Osteoblast (primary cell): ENCODE measurements at places on chromosomes 5 and 9. TPM values are rescaled to one million over a fixed set of nuclear protein-coding genes. Genes with fewer than 3 reads are reported as not detected.

DNA sequence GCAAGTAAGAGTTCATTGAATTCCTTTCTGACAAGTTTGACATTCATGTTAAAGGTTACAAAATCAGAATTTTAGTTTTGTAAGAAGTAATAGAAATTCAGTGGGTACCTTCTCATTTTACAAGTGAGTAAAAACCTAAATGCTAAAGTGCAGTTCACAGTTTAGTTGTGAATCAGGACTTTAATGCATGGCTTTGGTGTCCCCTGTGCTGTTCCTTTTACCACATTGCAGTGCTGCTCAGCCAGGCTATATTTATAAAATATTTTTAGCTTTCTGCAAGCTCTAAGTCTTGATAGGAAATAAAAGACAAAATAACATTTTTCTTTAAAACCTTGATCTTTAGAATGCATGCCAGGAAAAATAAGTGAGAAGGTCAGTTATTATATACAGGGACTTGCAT, 26.3 kb downstream of the PAM start:
- no peak overlapping the region for H3K27ac ChIP-seq
- no peak overlapping the region for H3K4me3 ChIP-seq
- H3K4me1 ChIP-seq: peaks cover 14% of the 10 kb centered on the region
- H3K27me3 ChIP-seq: no peaks in the 10 kb centered on the region
- DNase-seq: no peak
- H3K36me3 ChIP-seq: no peaks in the 10 kb centered on the region

Gene NPR3
- 73.1 and 92.3 TPM in 2 replicates for total RNA-seq

DNA sequence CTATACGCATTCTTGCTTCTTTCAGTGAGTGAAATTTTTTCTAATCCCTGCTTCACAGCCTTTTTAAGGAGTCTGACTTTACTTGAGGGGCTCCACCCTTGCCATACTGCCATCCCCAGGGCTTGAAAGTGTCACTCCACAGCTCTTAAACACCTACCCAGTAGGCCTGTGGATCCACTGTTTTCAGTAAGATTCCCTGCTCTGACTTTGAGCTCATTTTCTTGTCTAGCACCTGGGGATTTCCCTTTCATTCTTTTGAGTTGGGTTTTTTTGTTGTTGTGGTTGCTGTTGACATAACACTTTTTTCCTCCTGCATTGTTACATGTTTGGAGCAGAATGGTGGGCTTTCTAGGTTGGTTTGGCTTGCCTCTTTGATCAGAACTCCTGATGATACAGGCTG, 23.6 kb downstream of the SREK1IP1 start:
- DNase-seq: no peak
- H3K27ac ChIP-seq: no peak overlapping the region
- peaks cover 2% of the 10 kb centered on the region for H3K4me1 ChIP-seq

DNA sequence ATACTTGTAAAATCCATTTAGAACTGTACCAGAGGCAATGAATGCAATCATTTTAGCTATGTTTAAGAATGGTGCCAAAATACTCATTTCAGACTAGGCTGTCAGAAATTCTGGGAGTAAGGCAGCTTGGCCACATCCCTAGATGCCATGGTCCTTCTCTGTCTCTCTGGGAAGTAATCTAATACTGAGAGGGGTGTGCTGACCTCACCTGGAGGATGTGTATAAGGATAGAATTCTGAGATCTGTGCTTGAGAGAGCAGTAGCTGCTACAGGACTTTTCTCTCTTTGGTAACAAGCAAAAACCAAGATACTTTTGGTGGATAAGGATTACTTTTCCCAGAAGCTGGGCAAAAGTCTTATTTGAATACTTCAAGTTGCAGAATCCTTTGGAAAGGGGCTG, 68.1 kb upstream of the MRPS30 start:
- H3K27ac ChIP-seq: no peak overlapping the region
- no peak overlapping the region for H3K4me3 ChIP-seq
- H3K4me1 ChIP-seq: no peaks in the 10 kb centered on the region
- DNase-seq: no peak

Gene GPR150
- 0.29 and 0.36 TPM in 2 replicates for total RNA-seq

Gene TXNDC8
- not detected in 2 replicates for total RNA-seq

GRCh38 chr5:126976520-126977172, 53.7 kb downstream of the MARCHF3 start:
- H3K27me3 ChIP-seq: no peaks in the 10 kb centered on the region
- peaks cover 3% of the 10 kb centered on the region for H3K4me1 ChIP-seq
- DNase-seq: no peak
- no peak overlapping the region for H3K27ac ChIP-seq
- no peaks in the 10 kb centered on the region for H3K36me3 ChIP-seq

DNA sequence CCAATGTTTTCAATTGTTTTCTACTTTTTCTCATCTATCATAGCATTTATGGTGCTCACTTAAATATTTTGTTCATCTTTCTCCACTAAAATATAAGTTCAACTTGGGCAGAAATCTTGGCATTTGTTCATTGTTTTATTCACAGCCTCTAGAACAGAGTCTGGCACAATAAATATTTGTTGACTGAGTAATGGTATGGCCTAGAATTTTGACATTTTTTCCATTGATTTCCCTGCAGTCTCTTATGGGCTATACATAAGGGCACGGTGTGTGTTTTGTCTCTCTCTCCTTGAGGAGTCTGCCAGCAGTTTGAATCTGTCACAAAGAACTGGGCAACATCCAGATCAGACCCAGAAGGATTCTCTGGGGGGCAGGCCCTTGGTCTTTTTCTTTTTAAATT, 379.7 kb downstream of the TMEM38B start:
- H3K27me3 ChIP-seq: no peaks in the 10 kb centered on the region
- no peaks in the 10 kb centered on the region for H3K4me1 ChIP-seq
- no peak overlapping the region for H3K27ac ChIP-seq
- no peak overlapping the region for H3K4me3 ChIP-seq
- no peaks in the 10 kb centered on the region for H3K36me3 ChIP-seq
- DNase-seq: no peak

DNA sequence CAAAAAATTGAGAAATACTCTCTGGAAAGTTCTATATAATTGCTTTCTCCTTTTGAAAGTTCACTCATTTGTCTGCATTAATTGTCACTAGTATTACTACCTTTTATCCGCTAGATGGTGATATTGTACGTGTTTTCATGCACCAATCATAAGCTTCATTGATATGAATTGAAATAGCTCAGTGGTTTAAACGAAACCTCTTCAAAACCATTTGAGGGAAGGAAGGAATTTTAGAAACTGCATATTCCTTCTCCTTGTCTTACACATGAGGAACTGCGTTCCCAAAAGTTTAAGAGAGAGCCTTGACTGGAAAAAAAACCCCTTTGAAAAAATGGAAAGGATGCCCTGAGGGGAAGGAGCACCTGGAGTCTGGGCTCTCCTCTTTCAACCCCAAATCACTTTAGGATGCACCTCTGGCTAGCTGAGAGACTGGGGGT, 98.6 kb downstream of the YTHDC2 start:
- no peak overlapping the region for H3K4me3 ChIP-seq
- no peaks in the 10 kb centered on the region for H3K36me3 ChIP-seq
- peak; percentile 56 for DNase-seq
- no peak overlapping the region for H3K27ac ChIP-seq
- peaks cover 7% of the 10 kb centered on the region for H3K4me1 ChIP-seq
- no peaks in the 10 kb centered on the region for H3K27me3 ChIP-seq

DNA sequence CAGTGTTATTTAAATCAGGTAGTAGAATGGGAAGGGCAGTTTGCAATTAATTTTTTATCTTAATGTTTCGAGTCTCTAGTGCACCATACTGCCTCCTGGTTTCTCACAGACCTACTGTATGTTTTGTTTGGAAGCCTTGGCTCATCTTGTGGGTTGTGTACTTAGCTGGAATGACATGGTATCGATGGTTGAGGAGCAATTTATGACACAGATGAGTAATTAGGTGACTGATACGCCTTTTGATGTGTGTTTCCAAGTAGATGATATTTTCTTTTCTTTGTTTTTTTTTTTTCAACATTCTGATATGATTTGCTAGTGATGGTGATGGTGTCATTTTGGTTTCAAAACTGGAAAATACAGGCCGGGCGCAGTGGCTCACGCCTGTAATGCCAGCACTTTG, 16.1 kb downstream of the BASP1 start:
- H3K4me1 ChIP-seq: peaks cover 46% of the 10 kb centered on the region
- H3K36me3 ChIP-seq: peaks cover 26% of the 10 kb centered on the region
- H3K27ac ChIP-seq: peak overlapping the region; percentile 58
- no peak overlapping the region for H3K4me3 ChIP-seq
- no peaks in the 10 kb centered on the region for H3K27me3 ChIP-seq

GRCh38 chr5:109939116-109939682, 249.5 kb downstream of the MAN2A1 start:
- H3K4me3 ChIP-seq: no peak overlapping the region
- no peaks in the 10 kb centered on the region for H3K36me3 ChIP-seq
- H3K4me1 ChIP-seq: no peaks in the 10 kb centered on the region
- no peak overlapping the region for H3K27ac ChIP-seq
- H3K27me3 ChIP-seq: peaks cover 3% of the 10 kb centered on the region

- DNase-seq: no peak
- no peak overlapping the region for H3K27ac ChIP-seq
- H3K36me3 ChIP-seq: peaks cover 72% of the 10 kb centered on the region
- peaks cover 78% of the 10 kb centered on the region for H3K4me1 ChIP-seq
- no peaks in the 10 kb centered on the region for H3K27me3 ChIP-seq
These were observed 8.5 kb downstream of the RGMB start for GRCh38 chr5:98781964-98782363.

DNA sequence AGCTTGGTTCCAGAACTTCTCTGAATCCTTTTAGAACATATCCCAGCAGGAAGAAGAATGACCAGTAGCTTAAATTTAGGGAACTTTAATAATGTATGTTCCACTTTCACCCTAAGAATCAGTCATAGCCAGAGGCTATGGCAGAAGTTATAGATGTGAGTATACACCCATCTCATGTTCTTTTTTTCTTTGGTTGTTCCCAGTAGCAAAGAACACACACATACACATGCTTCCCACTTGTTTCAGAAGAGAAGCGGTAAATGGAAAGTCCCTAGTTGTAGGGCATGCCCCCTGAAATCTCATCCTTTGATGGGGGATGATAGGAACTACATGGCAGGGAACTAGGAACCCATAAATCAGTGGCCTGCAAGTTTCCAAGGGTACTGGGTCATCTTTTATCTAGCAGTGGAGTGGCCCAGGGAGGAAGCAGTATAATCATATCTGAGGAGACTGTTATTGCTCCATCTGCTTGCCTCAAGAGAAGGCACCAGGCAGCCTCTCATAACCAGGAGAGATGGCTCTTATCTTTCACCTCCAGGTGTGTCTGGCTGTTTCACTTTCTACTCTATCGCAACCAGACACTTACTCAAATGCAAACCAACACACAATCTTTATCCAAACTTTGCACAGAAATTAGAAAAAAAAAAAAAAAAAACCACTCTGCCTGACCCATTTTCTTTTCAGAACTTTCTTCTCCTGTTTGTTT, 109.5 kb downstream of the SNCAIP start:
- DNase-seq: no peak
- no peaks in the 10 kb centered on the region for H3K4me1 ChIP-seq
- no peaks in the 10 kb centered on the region for H3K36me3 ChIP-seq

GRCh38 chr9:114405294-114406034, 17.7 kb upstream of the AKNA start:
- no peaks in the 10 kb centered on the region for H3K36me3 ChIP-seq
- H3K27ac ChIP-seq: no peak overlapping the region
- DNase-seq: peak; percentile 98

DNA sequence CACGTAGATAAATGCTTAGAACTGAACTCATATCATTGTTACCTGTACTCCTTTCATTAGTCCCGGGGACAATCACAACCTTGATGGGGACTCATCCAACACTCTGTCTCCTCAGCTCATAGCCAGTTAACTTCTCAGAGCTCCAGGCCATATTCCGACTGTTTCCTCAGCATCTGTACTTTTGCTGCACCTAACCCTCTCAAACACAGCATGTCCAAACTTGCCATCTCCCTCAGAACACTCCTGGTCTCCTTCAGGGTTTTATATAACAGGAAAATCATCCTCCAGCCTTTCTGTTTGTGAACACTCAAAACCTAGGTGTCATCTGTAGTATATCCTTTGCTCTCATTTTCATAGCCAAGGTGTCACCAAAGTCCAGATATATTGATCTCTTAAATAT, 150.5 kb downstream of the CDH6 start:
- H3K4me1 ChIP-seq: no peaks in the 10 kb centered on the region
- DNase-seq: no peak
- no peaks in the 10 kb centered on the region for H3K27me3 ChIP-seq
- H3K27ac ChIP-seq: no peak overlapping the region
- no peak overlapping the region for H3K4me3 ChIP-seq
- no peaks in the 10 kb centered on the region for H3K36me3 ChIP-seq

DNA sequence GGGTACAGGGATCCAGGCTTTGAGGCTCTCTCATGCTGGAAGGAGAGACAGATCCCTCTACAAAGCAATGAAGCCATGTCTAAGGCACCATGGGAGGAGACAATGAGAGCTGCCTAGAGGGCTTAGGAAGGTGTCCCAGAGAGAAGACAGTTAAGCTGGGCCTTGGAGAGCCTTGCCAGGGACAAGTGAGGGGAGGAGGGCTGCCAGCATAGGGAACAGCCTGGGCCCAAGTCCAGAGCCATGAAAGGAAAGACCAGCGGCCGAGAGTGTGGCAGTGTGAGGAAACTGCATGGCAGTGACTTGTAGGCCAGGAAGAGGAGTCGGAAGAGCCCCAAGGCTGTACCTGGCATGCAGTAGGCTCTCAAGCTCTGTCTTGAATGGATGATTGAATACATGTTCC, 88.5 kb downstream of the PSD2 start:
- H3K4me3 ChIP-seq: no peak overlapping the region
- H3K27ac ChIP-seq: no peak overlapping the region
- peaks cover 37% of the 10 kb centered on the region for H3K27me3 ChIP-seq

DNA sequence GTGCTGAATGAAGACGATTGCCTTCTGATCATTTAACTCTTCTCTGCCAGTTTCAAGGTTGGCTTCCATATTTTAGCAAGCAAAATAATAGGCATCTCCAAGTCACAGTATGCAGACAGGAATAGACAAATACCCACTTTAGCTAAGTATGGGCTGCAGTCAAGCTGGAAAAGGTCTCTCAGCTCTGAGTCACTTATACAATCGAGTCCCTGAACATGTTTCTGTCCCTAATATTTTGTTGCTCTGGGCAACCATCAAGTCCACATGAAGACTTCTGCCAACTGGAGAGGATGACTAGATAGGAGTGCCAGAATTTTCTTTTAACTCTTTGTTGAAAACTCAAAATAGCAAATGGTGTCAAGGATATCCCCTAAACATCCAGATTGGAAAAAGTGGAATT, 575.3 kb downstream of the RAB3C start:
- no peaks in the 10 kb centered on the region for H3K4me1 ChIP-seq
- no peaks in the 10 kb centered on the region for H3K27me3 ChIP-seq
- DNase-seq: no peak

GRCh38 chr9:107942856-107943255, 453.3 kb upstream of the KLF4 start:
- H3K4me1 ChIP-seq: no peaks in the 10 kb centered on the region
- no peaks in the 10 kb centered on the region for H3K27me3 ChIP-seq
- H3K27ac ChIP-seq: no peak overlapping the region
- DNase-seq: no peak
- H3K36me3 ChIP-seq: no peaks in the 10 kb centered on the region
- no peak overlapping the region for H3K4me3 ChIP-seq

Gene DRD1
- under 0.01 TPM in 1 of 2 replicates, not detected in the other for total RNA-seq
